Vagina (tissue), 2 donors: ENCODE measurements at places on chromosomes 1 and 21. TPM values are rescaled to one million over a fixed set of nuclear protein-coding genes. Genes with fewer than 3 reads are reported as not detected.

Gene S100A7
- total RNA-seq, result 36.6 TPM

Gene HSD3B1
- total RNA-seq, result not detected

GRCh38 chr1:197567442-197567841 is 207.8 kb downstream of the DENND1B start:
- H3K27me3 ChIP-seq, result no peaks in the 10 kb centered on the region
- H3K4me1 ChIP-seq, result no peaks in the 10 kb centered on the region
- H3K36me3 ChIP-seq, result no peaks in the 10 kb centered on the region
- H3K4me3 ChIP-seq, result no peak overlapping the region
- DNase-seq, result no peak
- H3K27ac ChIP-seq, result no peak overlapping the region

GRCh38 chr1:220787069-220787619 is 431 bp downstream of the MTARC1 start:
- H3K27me3 ChIP-seq, result no peaks in the 10 kb centered on the region
- peak overlapping the region; percentile 34 for H3K27ac ChIP-seq
- H3K4me1 ChIP-seq, result peaks cover 27% of the 10 kb centered on the region

Gene HSPA6
- total RNA-seq, result 0.98 TPM

DNA sequence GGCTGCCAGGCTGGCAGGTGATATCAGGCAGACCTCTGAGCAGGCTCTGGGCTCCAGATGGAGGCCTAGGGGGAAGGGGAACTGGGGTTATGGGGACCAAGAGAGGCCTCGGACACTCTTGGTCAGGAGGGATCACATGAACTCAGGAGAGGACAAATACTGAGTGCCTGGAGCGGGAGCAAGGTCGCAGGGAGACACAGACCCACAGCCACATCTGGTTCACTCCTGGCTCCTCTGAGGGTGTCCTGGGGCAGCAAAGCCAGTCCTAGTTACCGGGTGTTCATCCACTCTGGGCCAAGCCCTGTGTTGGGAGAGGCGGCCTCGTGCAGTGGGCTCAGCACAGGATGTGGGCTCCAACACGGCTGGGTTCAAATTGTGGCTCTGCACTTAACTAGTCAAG is 239.0 kb downstream of the PTPRU start:
- no peak overlapping the region for H3K4me3 ChIP-seq
- no peak overlapping the region for H3K27ac ChIP-seq
- no peaks in the 10 kb centered on the region for H3K4me1 ChIP-seq
- H3K27me3 ChIP-seq, result no peaks in the 10 kb centered on the region

Gene S1PR1
- 58.4 TPM for total RNA-seq

- no peaks in the 10 kb centered on the region for H3K27me3 ChIP-seq
- no peak for DNase-seq
- no peaks in the 10 kb centered on the region for H3K4me1 ChIP-seq
- no peak overlapping the region for H3K4me3 ChIP-seq
- no peak overlapping the region for H3K27ac ChIP-seq
- H3K36me3 ChIP-seq, result no peaks in the 10 kb centered on the region
These were observed 29.4 kb downstream of the CLDN14 start for GRCh38 chr21:36450511-36450910.

GRCh38 chr21:33317145-33317544 is 7.6 kb upstream of the IFNAR1 start:
- no peaks in the 10 kb centered on the region for H3K36me3 ChIP-seq
- no peak overlapping the region for H3K27ac ChIP-seq
- no peak overlapping the region for H3K4me3 ChIP-seq
- no peak for DNase-seq

GRCh38 chr1:7109901-7110300 is 324.6 kb downstream of the CAMTA1 start:
- H3K27ac ChIP-seq, result no peak overlapping the region
- DNase-seq, result no peak
- no peaks in the 10 kb centered on the region for H3K36me3 ChIP-seq
- H3K27me3 ChIP-seq, result no peaks in the 10 kb centered on the region
- no peak overlapping the region for H3K4me3 ChIP-seq
- no peaks in the 10 kb centered on the region for H3K4me1 ChIP-seq

GRCh38 chr1:85334962-85335361 is 58.5 kb upstream of the BCL10 start:
- no peak overlapping the region for H3K27ac ChIP-seq
- peaks cover 12% of the 10 kb centered on the region for H3K4me1 ChIP-seq
- no peak overlapping the region for H3K4me3 ChIP-seq
- H3K36me3 ChIP-seq, result no peaks in the 10 kb centered on the region
- no peak for DNase-seq

- no peak overlapping the region for H3K4me3 ChIP-seq
- DNase-seq, result no peak
- no peaks in the 10 kb centered on the region for H3K27me3 ChIP-seq
- H3K36me3 ChIP-seq, result no peaks in the 10 kb centered on the region
- H3K4me1 ChIP-seq, result no peaks in the 10 kb centered on the region
- H3K27ac ChIP-seq, result no peak overlapping the region
These were observed 37.3 kb upstream of the HYI start for GRCh38 chr1:43491061-43491460.

- no peaks in the 10 kb centered on the region for H3K27me3 ChIP-seq
- no peak overlapping the region for H3K27ac ChIP-seq
- H3K4me3 ChIP-seq, result no peak overlapping the region
These were observed 151.9 kb downstream of the MAGI3 start for GRCh38 chr1:113542221-113542701.

DNA sequence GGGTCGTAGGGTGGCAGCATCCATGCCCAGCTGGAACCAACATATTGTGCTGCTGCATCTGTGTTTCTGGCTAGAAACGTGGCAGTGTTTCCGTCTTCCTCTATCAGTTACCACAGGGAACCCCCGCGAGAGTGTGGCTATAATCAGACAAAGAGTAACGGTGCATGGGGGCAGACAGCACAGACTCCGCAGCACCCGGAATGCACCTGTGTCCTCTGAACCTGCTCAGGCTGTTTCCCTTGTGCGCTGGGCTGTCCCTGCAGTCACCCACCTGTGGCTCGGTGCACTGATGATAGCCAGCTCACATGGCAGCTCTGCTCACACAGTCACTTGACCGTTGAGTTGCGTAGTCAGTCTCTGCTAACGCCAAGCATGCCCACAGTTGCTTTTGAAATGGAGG is 11.4 kb upstream of the PCBP3 start:
- no peaks in the 10 kb centered on the region for H3K36me3 ChIP-seq
- no peaks in the 10 kb centered on the region for H3K4me1 ChIP-seq
- H3K27me3 ChIP-seq, result no peaks in the 10 kb centered on the region
- H3K4me3 ChIP-seq, result no peak overlapping the region
- peak; percentile 25 for DNase-seq
- no peak overlapping the region for H3K27ac ChIP-seq

DNA sequence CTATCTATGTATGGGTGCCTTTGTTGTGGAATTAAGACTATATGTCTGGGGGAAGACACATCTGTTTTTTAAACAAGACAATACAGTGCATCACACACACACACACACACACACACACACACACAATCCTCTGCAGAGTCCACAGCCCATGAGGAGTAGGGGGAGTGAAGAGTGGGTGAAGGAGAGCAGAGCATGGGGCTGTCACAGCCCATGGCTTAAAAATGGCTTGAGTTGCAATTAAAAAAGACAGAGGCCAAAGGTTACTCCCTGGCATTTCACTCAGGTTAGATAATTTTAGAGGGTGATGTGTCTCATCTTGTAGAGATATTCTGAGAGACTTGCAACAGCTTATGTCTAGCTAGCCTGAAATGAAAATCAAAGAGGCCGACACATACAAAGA is 176.5 kb upstream of the PLXNA2 start:
- no peak overlapping the region for H3K4me3 ChIP-seq
- H3K27ac ChIP-seq, result no peak overlapping the region
- DNase-seq, result no peak
- H3K36me3 ChIP-seq, result no peaks in the 10 kb centered on the region
- H3K4me1 ChIP-seq, result no peaks in the 10 kb centered on the region

GRCh38 chr1:216518844-216519627 is 95.8 kb upstream of the USH2A start:
- DNase-seq, result no peak
- no peaks in the 10 kb centered on the region for H3K4me1 ChIP-seq
- H3K36me3 ChIP-seq, result no peaks in the 10 kb centered on the region
- no peaks in the 10 kb centered on the region for H3K27me3 ChIP-seq
- no peak overlapping the region for H3K27ac ChIP-seq

Gene SYCP1
- total RNA-seq, result not detected
